ENCODE measurements at places on chromosomes 5 and 9. TPM values are rescaled to one million over a fixed set of nuclear protein-coding genes. Genes with fewer than 3 reads are reported as not detected.

GRCh38 chr5:123599171-123599570 is 87.2 kb downstream of the CSNK1G3 start:
- H3K27ac ChIP-seq, result no peak overlapping the region
- DNase-seq, result no peak
- H3K27me3 ChIP-seq, result no peaks in the 10 kb centered on the region
- H3K4me3 ChIP-seq, result no peak overlapping the region
- no peaks in the 10 kb centered on the region for H3K36me3 ChIP-seq

GRM6 gene
- total RNA-seq, result not detected

ORM2 gene
- total RNA-seq, result not detected

- no peaks in the 10 kb centered on the region for H3K36me3 ChIP-seq
- H3K27ac ChIP-seq, result no peak overlapping the region
- H3K27me3 ChIP-seq, result no peaks in the 10 kb centered on the region
- no peak overlapping the region for H3K4me3 ChIP-seq
- H3K4me1 ChIP-seq, result no peaks in the 10 kb centered on the region
These were observed 56.7 kb upstream of the FOXB2 start for GRCh38 chr9:76962732-76963131.

DNA sequence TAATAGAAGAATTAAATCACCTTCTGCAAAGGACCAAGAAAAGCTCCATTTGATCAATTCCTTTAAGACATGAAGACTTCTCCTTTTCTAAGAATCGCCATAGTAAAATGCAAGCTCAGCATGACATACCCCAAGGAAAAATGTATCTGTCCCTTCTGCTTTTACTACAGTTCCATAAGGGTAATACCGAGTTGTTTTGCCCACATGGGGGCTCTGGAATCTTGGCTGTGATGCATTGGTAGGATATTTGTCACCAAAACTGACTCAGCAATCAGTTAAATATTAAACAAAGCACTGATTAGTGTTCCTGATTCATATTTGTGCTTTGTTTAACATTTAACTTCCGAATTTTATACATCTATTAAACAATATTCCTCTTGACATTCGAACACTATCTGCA is 24.3 kb upstream of the KCNIP1 start:
- H3K27ac ChIP-seq, result no peak overlapping the region
- peaks cover 69% of the 10 kb centered on the region for H3K4me1 ChIP-seq
- no peak overlapping the region for H3K4me3 ChIP-seq

SPINK7 gene
- total RNA-seq, result not detected

CTXN3 gene
- total RNA-seq, result not detected

DNA sequence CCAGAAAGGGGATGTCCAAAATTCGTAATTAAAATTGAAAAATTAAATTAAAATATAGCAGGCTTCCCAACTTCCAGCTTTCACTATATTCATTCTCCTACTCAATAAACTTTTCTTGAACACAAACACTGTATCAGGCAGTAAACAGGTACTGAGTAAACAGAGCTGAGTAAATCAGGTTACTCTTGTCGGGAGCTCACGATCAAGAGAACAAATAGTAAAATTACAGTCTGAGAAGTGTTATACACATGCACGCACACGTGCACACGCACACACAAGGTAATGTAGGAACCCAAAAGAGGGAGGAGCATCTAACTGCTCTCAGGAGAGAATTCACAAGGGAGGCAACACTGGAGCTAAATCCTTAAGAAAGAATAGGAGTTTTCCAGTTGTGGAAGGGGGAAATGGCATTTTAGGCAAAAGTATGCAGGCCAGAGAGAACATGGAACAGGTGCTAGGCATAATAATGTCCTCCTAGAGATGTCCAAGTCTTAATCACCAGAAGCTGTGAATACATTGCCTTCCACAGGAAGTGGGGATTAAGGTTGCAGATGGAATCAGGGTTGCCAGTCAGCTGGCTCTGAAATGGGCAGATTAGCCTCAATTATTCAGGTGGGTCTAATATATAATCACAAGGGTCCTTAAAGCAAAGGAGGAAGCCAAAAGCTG is 598.8 kb upstream of the BRINP1 start:
- H3K36me3 ChIP-seq, result no peaks in the 10 kb centered on the region
- no peaks in the 10 kb centered on the region for H3K4me1 ChIP-seq
- no peak overlapping the region for H3K27ac ChIP-seq
- DNase-seq, result no peak
- H3K4me3 ChIP-seq, result no peak overlapping the region
- H3K27me3 ChIP-seq, result no peaks in the 10 kb centered on the region

ANAPC2 gene
- 16.8 TPM for total RNA-seq

DNA sequence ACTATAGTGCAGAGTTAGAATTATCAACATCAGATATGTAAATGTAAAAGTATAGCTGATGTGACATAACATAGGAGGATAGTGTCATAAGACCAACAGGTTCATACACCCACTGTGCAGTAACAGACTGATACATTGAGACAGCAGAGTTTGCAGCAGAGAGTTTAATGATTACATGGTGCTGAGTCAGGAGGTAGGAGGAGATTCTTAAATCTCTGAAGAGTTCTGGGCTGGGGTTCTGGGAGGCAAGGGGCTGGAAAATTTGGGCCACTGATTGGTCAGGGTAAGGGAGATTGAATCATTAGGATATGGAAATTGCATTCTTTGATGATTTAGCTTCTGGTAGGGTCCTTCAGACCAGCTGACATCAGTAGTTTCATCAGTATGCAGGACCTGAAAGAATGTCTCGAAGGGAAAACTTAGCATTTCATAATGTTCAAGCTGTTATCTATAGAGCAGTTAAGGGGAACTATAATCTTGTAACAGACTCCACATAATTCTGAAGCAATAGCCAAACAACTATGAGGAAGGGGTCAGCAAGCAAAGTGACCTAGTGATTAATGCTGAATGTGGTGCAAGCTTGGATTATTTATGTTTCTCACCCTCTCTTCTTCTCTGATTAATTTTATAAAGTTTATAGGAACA is 35.6 kb downstream of the CCL28 start:
- no peaks in the 10 kb centered on the region for H3K27me3 ChIP-seq
- 0 out of 2 replicates have a peak, but pooled peaks cover 3% of the 10 kb centered on the region for H3K36me3 ChIP-seq
- H3K27ac ChIP-seq, result no peak overlapping the region
- H3K4me3 ChIP-seq, result no peak overlapping the region
- DNase-seq, result peak; percentile 40

PCDHGA2 gene
- total RNA-seq, result 0.04 TPM

GRCh38 chr5:138463419-138464007 is 1.8 kb upstream of the EGR1 start:
- H3K36me3 ChIP-seq, result no peaks in the 10 kb centered on the region
- peaks cover 4% of the 10 kb centered on the region for H3K27me3 ChIP-seq

DNA sequence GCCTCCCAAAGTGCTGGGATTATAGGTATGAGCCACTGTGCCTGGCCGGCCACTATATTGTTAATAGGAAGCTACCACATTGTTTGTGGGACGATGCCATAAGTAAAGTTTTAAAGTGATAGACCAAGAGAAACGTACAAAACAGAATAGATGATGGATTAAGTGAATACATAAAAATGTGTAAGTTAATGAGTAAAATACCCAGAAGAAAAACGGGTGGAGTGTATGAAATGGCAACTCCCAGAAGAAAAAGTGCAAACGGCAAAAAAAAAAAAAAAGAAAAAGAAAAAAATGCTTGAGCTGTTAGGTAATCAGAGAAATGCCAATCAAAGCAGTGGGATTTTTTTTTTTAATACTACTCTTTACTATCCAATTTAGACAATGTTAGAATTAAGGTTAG is 246.0 kb downstream of the PDZD2 start:
- no peak for DNase-seq
- H3K4me3 ChIP-seq, result no peak overlapping the region
- H3K36me3 ChIP-seq, result no peaks in the 10 kb centered on the region
- no peaks in the 10 kb centered on the region for H3K27me3 ChIP-seq

ANXA2R gene
- total RNA-seq, result 15.3 TPM

FCN2 gene
- not detected for total RNA-seq

GRCh38 chr5:22567983-22568382 is 285.2 kb downstream of the CDH12 start:
- H3K4me1 ChIP-seq, result peaks cover 8% of the 10 kb centered on the region
- no peaks in the 10 kb centered on the region for H3K36me3 ChIP-seq
- H3K27ac ChIP-seq, result no peak overlapping the region
- H3K27me3 ChIP-seq, result no peaks in the 10 kb centered on the region

PTPA gene
- 98.6 TPM for total RNA-seq
